ENCODE measurements at places on chromosomes 1 and 21.

DNA sequence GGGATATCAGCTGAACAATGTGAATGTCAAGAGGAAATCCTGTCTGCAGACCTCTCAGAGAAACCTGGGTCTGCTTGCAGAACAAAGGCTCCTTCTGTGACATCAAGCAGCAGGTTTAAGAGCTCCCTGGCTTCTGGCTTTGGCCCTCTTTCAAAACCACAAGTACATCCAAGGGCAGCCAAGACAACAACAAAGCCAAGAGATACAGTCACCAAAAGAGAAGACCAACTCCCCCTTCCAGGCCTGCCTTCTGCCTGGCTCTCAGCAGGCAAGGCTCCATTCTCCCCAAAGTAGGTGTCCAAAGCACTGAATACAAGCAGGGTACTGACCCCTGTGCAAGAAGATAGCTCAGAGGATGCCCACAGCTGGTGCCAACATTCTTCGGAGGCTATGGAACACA is 11.5 kb downstream of the BCAR3 start:
- peak; percentile 57 for DNase-seq

DNA sequence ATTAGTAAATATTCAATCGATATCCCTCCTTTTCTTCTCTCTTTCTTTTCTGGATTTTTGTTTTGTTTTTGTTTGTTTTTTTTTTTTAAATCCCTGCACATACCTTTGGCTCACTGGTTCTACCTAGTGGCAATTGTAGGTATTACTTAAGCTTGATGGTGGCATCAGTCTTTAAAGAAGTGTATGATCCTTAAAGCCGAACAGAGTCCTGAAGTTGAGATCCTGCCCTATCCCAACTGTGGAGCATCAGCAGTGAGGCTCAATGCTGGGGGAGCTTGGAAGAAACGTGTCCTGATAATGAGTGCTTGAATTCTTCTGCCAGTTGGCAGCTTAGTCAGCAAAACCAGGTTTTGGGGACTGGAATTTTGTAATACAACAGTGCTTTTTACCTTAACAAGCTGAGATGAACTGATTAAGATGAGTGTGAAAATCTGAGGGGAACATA is 60.8 kb downstream of the FASLG start:
- DNase-seq, result peak; percentile 56

GRCh38 chr1:22118291-22118992 is 24.5 kb downstream of the WNT4 start:
- DNase-seq, result no peak

DNA sequence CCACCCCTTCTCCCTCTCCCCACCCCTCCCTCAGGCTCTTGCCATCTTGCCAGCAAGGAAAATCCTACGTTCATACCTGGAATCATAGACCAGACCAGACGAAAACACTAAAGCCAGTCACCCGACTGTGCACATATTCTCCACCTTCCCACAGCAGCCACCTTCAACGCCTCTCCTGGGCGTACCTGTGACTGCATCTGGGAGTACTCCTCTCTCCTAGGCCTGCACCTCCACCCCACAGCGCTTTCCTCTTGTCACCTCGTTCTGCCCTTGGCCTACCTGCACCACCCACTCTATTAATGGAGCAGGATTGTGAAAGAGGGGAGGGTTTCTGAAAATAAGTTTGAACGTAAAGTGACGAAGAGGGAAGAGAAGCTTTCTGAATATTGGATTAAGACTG is 17.8 kb downstream of the PAPPA2 start:
- no peak for DNase-seq

- no peak for DNase-seq
Observed at GRCh38 chr1:62487956-62488355, 51.1 kb downstream of the USP1 start.

- peak; percentile 54 for DNase-seq
Observed at GRCh38 chr1:21594935-21595897, 73.9 kb downstream of the RAP1GAP start.

- DNase-seq, result no peak
Observed at GRCh38 chr21:17519208-17519738, 6.4 kb downstream of the CXADR start.

DNA sequence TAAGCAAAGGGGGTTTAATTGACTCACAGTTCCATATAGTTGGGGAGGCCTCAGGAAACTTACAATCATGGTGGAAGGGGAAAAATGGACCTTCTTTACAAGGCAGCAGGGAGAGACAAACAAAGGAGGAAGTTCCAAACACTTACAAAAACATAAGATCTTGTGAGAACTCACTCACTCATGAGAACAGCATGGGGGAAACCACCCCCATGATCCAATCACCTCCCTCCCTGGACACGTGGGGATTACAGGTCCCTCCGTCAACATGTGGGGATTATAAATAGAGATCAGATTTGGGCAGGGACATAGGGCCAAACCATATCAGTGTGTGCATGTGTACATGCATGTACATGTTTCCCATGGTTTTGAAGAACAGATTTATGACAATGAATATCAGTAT is 5.5 kb upstream of the SMG7 start:
- DNase-seq, result no peak

- DNase-seq, result no peak
Observed at GRCh38 chr21:26570203-26570602, 2.9 kb downstream of the CYYR1 start.

- DNase-seq, result no peak
Observed at GRCh38 chr1:37999430-38000232, 5.7 kb downstream of the FHL3 start.

GRCh38 chr1:11602424-11602823 is 51.8 kb downstream of the FBXO2 start:
- no peak for DNase-seq

GRCh38 chr1:244727871-244728474 is 75.0 kb downstream of the DESI2 start:
- DNase-seq, result no peak

DNA sequence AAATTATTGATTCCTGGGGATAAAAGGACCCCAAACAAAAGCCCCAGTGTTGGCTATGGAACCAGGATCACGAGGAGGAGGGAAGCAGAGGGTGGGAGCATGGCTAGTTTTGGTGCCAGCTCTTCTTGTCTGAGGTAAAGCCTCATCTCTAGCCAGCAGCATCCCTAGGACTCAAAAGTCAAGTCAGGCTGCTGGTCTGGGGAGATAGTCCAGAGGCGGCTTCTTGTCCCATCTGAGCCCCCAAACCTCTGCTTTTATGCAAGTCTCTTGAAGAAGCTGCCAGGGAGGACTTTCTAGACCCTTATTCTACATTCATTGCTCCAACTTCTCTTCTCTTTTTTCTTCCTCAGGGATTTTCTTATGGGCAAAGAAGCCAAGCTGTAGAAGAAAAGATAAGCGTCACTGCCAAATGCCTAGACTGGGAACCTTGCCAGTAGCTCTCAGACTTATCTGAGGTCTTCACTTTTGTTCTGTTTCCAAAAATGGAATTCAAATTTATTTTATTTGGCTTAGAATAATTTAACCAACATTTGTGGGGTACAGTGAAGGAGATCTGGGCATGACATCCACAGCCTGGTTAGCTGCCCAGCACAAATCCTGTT is 6.9 kb upstream of the ANKRD35 start:
- DNase-seq, result no peak

DNA sequence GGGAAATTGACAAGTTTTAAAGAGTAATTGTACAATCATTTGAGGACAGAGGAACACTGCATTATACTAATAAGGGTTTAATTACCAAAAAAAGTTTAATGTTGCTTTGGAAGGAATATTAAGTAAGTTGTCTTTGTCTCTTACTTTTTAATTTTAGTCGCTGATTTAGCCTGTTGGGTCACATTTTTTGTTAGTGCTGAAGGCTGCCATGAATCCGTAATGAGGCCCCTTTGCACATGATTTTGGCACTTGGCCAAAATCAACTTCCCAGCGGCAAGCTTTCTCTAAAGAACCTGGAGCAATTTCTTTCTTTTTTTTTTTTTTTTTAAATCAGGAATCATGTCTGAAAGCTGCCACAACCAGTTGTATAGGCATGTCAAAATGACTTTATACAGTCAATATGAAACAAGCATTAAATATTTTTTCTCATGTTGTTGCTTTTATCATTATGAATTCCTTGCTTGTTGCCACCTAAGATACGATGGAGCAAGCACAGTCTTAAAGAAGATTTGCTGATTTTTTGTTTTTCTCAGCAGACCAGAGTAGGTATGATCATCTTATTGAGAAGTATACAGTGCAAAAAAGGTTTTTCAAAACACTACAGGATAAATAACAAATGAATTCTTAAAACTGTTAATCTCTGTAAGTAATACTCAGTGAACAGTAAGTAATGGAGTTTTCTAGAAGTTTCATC is 690.4 kb downstream of the USP25 start:
- DNase-seq, result peak; percentile 6

GRCh38 chr21:25334046-25334730 is 273.1 kb downstream of the MRPL39 start:
- DNase-seq, result no peak

DNA sequence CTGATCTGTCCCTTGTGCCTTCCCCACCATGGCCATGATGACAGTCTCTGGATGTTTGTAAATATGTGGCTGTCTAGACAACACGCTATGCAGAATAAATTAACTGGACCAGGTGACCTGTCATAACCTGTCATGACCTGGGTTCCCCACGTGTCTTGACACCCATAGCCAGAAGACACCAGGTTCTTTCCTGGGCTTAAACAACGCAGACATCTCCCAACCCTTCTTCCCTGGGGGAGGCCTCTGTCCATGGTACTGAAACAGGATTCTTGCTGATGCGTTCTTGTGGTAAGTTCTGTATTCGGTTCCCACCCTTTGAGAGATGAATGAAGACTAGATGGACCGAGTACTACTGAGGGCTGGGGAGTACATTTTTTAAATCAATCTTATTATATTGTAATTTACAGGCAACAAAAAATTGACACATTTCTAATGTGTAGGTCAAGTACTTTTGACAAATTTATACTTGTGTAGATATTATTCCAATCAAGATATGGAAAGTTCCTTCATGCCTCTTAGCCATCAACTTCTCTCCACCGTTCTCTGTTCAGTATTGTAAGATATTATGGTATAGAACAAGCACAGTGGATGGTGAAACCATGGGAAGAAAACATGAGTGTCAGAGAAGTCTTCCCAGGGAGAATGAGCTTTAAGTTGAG is 738.8 kb downstream of the PTPRU start:
- DNase-seq, result peak; percentile 46

GRCh38 chr1:82343381-82343780 is 542.6 kb downstream of the ADGRL2 start:
- no peak for DNase-seq

Measured in Caki2 (cell line).